Stimulated activated CD8-positive, alpha-beta memory T cell treated with anti-CD3 and anti-CD28 coated beads, Interleukin-4, amount 100 ng/mL, for 4 hours (primary cell): ENCODE measurements at places on chromosomes 1 and 21.

GRCh38 chr21:25934130-25934529 is 199.4 kb downstream of the GABPA start:
- DNase-seq, result no peak

DNA sequence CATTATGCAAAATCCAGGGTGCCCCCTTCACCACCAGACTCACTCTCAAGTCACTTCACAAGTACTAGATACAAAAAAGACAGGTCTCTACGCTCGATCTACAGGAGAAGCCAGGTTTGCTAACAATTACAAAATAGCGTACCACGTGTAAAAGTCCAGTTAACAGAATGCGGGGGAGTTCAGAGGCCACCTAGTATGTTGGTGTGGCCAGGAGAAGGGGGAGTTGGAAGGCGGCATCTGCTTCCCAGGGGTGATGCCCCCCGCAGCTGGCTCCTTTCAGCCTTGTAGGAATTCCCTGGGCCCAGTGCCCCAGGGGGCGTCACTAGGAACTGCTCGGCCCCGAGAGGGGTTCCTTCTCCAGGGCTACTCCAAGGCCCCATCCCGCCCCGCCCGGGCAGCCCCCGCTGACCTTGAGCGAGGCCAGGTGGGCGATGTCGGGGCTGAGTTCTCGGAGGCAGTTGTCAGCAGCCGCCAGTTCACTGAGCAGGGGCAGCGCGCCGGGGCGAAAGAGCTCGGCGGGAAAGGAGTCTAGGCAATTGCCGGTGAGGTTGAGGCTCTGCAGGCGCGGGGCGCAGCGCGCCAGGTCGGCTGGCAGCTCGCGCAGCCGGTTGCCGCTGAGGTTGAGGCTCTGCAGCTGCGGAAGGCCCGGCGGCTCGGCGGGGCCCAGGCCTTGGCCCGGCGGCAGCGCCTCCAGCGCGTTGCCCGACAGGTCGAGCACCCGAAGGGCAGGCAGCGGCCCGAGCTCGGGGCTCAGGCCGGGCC is 664 bp downstream of the LRRC47 start:
- DNase-seq, result no peak

GRCh38 chr1:207875532-207875931 is 35.4 kb downstream of the CD34 start:
- no peak for DNase-seq

DNA sequence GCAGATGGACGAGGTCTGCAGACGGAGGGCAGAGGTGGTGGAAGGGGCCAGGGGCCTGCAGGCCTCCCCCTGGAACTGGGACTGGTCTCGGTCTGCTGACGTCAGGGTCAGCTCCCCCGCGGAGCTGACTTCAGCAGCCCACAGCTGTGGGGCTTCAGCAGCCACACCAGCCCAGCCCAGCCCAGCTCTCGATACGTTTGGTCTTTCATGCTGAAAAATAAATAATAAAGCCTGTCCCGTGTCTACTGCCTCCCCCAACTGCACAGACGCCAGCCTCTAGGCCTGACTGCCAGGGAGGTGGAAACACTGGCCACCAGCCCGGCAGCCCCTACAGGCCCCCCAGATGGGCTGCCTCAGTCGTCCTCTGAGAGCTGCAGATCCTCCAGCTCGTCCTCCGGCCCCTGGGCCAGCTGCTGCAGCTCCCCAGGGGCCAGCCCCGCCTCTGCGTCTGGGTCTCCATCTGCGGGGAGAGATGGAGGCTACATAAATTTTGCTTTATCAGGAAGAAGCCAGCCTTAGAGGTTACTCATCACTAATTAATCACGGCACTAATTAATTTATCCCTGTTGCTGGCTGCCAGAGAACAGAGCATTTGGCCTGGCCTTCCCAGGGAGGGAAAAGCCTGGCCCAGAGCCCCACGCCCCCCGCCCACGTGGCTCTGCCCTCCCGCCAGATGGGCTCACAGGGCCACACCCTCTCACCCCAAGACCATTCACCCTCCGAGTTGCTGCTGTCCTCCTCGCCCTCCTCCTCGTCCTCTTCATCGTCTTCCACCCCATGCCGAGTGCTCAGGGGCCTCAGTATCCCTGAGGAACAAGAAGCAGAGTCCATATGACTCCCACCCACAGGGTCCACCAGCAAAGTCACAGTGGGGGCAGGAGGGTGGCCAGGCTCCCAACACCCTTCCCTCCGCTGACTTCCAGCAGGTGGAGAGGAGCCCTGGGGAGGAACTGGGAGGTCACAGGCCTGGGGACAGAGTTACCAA is 14.4 kb downstream of the NOC2L start:
- DNase-seq, result no peak

DNA sequence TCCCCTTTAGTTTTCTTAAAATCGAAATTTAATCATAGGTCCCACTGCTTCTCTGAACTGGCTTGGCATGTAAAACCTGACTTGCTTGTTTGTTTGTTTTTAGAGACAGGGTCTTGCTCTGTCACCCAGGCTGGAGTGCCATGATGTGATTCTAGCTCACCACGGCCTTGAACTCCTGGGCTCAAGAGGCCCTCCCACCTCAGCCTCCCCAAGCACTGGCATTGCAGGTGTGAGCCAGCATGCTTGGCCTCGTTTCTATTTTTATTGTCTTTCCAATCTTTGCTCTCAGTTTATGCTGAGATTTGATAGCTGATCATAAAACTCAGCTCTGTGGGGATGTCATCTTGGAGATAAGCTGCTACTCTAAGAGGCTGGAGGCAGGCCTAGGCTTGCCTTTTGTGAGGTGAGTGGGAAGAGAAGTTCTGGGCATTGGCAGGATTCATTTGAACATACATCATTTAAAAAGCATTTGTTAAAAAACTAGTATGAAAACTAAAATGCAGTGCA is 51.5 kb upstream of the GCLM start:
- no peak for DNase-seq

DNA sequence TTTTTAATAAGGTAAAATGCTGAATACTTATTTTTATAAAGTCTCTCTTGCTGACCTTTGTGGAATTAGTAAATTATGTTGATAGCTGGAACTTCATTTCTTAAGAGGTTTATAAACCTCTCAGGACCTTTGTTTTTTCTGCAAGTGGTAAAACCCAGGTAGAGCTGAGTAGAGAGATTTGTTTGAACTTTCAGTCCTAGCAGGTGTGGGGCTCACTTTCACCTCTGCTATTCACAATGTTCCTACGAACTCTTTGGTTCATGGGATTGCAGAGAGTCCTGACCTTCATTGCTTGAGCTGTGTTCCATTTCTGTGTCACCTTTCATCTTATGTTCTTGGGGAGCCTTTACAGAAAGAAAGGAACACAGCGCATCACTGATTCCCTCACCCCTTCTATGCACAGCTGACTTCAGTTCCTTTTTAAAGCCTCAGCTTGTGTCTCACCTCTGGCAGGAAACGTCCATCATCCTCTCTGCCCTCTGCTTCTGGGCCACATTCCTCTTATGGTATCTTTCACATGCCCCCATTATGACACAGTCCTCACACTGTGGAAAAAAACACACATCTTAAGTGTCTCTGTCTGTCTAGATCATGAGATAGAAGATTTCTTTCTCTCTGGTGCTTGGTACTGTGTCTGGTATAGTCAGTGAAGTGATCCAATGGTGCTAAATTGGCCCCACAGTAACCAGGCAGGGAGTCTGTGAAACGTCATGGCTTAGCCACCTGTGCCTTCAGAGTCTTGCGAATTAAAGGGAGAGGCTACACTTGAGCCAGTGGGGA is 262.5 kb upstream of the B3GALT2 start:
- DNase-seq, result no peak

GRCh38 chr1:91891454-91891853 is 5.5 kb upstream of the TGFBR3 start:
- no peak for DNase-seq

DNA sequence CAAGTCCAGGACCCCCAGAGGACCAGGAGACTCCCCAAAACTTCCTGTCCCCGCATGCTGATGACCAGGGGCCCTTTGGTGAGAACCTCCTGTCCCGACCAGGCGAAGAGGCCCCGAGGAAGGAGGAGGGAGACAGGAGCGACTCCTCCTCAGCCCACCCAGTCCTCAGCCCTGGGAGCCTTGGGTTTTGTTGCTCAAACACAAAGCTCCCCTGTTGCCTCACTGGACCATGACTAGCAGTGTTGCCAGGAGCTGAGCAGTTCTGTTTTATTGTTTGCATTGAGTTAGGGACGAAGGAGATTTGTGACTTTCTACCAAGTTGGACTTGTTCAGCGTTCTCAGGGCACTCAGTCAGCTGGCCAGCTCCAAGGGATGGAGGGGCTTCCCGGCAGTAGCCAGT is 10.0 kb downstream of the UMODL1 start:
- no peak for DNase-seq

- no peak for DNase-seq
These were observed 60.8 kb upstream of the PRKACB start for GRCh38 chr1:84083307-84083706.

- no peak for DNase-seq
These were observed 71.8 kb upstream of the SAMSN1 start for GRCh38 chr21:14617871-14618270.

- no peak for DNase-seq
These were observed 19.0 kb downstream of the ESPN start for GRCh38 chr1:6443339-6444115.

DNA sequence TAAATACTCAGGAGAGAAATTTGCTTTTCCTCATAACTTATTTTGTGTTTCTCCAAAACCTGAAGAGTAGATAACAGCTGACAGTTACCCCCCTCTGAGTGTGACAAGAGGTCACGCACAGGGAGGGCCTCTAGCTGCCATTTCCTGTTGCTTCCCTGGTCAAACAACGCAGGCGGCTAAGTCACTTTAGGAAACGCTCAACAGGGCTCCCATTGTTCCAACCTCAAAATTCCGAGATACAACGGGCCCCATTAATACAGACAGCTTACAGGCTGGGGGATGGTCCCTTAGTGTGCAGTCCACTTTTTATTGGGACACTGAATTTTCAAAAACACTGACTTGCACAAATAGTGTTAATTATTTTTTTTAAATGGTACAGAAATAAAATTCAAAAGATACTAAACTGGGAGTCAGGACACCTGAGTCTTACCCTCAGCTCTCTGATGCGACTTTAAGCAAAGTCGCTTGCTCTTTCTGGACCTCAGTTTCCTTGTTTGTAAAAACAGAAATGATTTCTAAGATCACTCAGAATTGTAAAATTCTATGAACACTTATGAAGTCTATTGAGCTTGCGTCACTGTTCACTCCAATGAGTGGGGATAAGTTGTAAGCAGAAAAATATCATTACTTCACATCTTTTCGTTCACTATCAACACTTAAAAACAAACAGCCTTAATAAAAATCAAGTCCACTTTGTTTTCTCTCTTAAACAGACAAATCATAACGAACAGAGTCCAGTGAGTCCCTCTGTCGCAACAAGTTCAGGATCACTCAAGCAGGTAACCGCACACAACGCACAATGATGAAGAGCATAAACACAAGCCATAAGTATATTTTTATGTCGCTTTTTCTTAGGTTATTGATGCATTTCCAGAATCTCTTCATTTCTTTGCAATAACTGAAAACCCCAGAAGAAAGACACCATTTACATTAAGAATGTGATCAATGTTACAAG is 13.5 kb downstream of the LZIC start:
- no peak for DNase-seq

GRCh38 chr1:165915480-165915879 is 88.1 kb downstream of the UCK2 start:
- no peak for DNase-seq

DNA sequence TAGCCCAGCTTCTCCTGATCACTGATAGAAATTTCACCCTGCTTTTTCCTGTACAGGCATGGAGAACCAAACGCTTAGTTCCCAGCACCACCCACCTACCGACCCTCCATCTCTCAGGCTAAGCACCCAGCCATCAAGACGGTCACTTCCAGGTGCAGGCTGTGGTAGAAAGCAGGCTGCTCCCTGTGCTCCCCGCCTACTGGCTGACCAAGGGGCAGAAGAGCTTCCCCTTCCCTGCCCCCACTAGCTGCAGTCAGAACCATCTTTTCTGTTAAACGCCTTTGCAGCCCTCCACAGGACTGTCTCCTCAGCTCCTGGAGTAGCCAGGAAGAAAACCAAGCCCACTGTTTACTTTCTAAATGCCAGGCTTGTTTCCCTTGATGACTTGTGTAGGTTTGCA is 23.0 kb downstream of the SPATA46 start:
- DNase-seq, result no peak

- no peak for DNase-seq
These were observed 70.6 kb upstream of the GCLM start for GRCh38 chr1:93979718-93980319.

DNA sequence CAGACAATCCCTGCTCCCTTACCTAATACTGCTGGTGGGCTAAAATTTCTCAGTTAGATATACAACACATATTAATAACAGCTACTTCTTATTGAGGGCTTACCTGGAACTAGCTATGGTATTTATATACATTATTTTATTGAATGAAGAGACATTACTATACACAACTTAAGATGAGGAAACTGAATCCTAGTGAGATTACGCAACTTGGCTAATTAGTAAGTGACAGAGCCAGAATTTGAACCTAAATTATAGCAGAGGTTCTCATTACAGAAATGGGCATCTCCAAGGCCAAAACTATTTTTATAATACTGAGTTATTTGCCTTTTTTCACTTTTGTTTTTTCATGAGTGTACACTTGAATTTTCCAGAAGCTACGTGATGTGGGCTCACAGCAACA is 44.5 kb upstream of the SMYD2 start:
- no peak for DNase-seq

GRCh38 chr1:66774438-66774837 is 22.2 kb downstream of the DYNLT5 start:
- no peak for DNase-seq

DNA sequence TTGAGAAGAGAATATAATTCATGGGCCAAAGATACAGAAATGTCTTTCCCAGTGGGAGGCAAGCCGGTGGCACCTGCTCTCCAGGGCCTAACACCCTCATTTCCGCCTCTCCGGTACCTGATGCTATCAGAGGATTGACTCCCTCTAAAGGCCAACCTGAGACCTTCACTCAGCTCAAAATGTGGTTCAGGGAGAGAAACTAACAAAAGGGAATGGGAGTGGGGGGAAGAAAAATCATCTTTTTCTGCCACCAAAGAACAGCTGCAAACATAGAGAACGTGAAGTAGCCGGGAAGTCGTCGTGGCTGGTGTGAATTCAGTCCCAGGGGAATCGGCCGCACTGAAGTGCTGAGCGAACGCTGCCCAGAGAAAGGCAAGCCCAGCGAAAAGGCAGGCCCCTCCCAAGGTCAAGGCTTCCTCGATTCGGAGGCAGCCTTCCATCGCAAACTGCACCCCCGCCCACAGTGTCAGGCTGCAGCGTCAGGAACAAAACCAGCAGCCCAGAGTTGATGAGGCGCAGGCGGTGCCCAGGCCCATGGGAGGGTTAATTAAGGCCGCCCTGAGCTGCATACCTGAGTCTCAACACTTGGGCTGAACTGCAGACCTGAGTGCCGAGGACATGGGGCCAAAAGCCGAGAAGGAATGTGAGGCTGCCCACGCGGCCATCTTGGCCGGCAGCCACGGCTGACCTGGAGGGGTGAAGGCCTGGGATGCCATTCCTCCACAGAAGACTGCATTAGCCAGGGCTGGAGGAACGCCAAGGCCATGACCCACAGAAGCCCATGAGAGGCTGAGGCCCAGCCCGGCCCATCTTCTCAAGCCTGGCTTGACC is 160.2 kb downstream of the PSMG1 start:
- DNase-seq, result no peak

DNA sequence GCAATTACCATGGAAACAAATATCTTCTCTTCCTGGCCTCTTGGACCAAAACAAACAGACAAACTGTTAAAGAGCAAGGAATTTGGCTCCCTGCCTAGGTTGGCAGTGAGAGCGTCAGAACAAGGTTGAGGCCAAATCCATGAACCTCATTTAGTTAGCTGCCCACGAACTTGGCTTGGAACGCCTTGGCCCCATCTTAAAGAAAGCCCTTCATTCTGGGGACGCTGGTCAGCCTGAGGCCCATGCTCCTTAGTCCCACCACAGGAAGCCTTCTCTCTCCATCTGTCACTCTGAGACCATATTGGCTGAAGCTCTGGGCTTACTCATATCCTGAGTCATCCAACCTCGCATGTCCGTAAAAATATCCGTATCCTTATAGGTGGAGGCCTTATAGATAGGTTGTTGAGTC is 62.4 kb upstream of the DIRAS3 start:
- no peak for DNase-seq
